Inflammatory macrophage treated with lipopolysaccharide for 1 hour (primary cell): ENCODE measurements at places on chromosomes 11 and 22.

DNA sequence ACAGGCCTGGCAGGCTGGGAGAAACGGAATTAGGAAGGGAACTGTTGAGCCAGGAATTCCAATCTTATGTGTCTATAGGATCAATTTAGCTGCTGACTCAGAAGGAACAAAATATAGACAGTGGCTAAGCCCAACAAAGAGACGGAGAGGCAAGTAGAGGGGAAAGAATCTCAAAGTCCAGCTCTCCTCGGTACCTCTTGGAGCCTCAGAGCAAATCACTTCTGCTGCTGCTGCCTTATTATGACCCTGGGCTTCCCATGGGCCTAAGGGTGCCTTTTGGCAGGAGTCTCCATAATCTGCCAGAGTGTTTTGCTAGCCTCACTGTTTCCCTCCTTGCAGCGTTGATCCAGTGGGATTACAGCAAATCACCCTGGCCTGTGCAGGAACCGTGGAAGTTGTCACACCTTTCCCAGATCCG is 31.7 kb downstream of the PAX6 start:
- DNase-seq: no peak

DNA sequence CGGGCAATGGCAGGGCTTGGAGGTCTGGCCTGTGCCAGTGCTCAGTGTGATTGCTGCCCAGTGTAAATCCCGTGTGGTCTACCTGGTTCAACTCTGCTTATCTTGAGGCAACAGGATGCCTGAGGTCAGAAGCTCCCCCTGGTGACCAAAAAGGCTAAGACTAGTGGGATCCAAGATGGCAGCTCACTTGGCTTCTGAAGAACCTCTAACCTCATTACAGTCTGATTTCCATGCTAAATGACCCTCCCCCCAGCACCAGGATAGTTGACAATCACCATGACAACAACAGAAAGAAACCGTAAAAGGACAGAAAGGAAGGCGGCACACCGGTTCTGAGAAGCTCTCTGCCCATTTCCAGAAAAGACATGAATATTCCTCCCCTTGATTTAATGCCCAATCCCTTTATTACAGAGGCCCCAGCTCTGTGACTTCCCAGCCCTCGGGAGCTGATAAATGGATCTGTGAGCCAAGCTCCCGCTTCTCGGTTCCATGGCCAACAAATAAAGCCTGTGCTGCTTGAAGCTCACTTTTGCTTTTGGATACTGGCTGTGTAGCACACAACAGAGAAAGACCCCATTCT is 398.4 kb downstream of the CTTN start:
- DNase-seq: no peak

- no peak for DNase-seq
Measured at GRCh38 chr11:69123593-69124545, 31.9 kb upstream of the SMIM38 start.

DNA sequence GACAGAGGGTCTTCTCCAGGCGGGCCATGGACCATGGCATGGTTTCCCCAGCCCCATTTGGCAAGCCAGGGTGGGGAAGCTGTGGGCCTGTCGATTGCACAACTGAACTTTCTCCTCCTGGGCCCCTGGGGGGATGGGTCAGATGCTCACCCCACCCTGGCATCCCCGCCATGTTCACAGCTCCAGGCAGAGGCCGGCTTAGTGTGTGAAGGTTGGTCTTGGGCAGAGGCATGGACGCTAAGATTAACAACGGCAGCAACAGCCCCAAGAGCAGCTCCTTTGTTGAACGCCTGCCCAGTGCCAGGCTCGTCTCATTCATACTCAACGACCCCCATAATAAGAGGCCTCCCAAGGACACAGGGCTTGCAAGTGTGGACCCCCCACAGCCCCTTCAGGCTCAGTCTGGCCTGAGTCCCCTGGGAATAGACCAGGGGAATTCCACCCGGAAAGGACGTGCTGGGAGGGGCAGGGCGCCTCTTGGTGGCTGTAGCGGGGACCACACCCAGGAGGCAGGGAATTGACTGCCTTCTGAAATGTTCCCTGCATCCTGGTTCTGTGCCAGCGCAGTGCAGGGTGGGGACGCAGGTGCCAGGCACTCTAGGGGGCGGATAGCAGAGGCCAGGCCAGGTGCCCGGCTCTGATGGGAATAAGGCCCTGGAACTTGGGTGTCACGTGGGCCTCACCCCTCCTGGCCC is 8.3 kb downstream of the TSPO start:
- DNase-seq: no peak

- DNase-seq: no peak
Measured at GRCh38 chr11:87300640-87301380, 263.1 kb downstream of the TMEM135 start.

GRCh38 chr22:24474221-24474620 is 20.9 kb upstream of the UPB1 start:
- DNase-seq: peak; percentile 20

DNA sequence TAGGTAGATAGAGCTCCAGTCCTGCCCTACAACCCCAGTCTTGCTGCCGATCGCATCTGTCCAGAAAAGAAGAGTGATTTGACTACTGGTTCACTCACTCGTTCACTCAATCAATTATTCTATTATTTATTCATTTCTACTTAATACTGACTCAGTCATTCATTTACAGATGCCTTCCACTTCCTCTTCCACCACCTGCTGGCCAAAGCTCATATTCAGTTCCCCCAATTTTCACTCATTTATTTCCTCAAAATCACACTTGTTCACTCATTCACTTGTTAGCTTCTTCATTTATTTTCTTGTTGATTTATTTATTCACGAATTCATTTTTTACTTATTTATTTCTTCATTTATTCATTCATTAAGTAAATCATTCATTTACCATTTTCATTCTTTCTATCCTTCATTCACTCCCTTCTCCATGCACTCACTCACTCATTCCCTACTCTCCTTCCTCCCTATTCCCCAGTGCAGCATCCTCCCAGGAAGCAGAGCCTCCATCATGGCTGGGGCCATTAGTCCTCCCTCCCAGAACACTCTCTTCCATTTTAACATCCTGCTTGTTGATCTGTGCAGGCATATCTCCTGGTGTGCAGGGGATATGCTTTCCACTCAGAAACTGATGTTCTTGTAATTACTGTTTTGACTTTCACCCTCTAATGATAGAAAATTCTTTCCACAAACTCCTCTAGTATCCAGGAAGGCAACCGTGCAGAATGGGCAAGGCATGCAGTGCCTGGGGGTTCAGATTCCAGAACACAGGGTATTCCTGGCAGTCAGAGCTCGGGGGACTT is 281.0 kb downstream of the TENM4 start:
- DNase-seq: no peak

DNA sequence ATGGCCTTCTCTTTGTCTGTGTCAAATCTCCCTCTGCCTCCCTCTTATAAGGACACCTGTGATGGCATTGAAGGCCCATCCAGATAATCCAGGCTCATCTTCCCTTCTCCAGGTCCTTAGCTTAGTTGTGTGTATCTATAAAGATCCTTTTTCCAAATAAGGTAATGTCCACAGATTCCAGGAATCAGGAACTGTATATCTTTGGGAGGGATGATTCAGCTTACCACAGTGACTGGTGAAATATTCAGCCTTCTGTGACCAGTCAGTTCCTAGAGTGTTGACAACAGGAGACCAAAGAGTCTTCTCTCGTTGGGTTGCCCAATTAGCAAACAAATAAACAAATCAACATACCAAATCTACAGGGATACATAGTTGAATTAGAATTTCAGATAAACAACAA is 175.8 kb downstream of the MPPED1 start:
- DNase-seq: no peak

GRCh38 chr22:42895541-42895981 is 38.5 kb upstream of the ARFGAP3 start:
- DNase-seq: peak; percentile 70

- DNase-seq: no peak
Measured at GRCh38 chr22:46587492-46588278, 32.5 kb upstream of the GRAMD4 start.

GRCh38 chr11:106031202-106031810 is 9.3 kb upstream of the MSANTD4 start:
- DNase-seq: no peak

- DNase-seq: no peak
Measured at GRCh38 chr11:11122749-11123148, 230.3 kb downstream of the CSNK2A3 start.

DNA sequence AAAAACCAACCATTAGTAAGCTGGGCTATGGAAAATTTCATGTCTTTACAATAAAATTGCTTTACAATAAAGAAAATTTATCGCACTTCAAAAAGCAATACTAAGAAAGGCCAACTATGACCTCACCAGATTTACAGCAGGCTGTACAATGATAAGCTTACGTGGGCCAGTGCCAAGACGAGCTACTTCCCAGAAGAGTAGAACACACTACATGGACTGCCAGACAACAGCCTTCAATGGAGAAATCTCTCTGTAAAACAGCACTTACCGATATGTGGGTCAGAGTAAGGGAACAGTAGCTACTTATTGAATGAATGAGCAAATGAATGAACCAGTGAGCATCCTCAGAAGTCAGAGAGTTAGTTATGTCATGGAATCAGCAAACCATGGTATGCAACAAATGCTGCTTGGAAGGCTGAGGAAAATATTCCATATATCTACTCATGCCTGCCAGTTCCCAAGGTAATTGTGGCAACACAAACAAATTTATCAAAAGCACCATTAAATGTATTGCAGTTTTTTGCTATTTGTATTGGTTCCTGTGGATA is 74.4 kb downstream of the SLC36A4 start:
- DNase-seq: no peak

- DNase-seq: no peak
Measured at GRCh38 chr22:17678817-17679385, 40.3 kb downstream of the BCL2L13 start.

DNA sequence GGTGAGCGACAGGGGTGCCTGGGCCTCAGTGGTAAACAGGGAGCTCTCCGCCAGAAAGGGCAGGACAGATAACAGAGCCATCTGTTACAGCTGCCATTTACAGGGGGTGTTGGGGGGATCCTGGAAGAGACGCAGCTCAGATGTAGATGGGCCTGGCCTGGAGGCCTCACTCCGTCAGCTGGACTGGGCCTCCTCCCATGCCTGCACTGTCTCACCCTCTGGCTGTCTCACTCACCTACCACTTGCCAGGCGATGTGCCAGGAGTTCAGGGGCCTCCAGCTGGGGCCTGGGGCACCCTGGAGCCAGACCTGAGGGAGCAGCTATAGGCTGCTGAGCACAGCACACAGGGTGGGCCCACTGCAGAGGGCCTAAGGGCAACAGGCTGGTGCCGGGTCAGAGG is 16.3 kb upstream of the SUSD2 start:
- DNase-seq: no peak

GRCh38 chr11:128302425-128303186 is 284.8 kb downstream of the ETS1 start:
- DNase-seq: no peak

- no peak for DNase-seq
Measured at GRCh38 chr22:25413620-25414019, 150.9 kb upstream of the GRK3 start.
